Caki2 (cell line): ENCODE measurements at places on chromosomes 3 and 15.
A peak's percentile ranks its signal among the peaks of the same experiment; 100 is the strongest.

DNA sequence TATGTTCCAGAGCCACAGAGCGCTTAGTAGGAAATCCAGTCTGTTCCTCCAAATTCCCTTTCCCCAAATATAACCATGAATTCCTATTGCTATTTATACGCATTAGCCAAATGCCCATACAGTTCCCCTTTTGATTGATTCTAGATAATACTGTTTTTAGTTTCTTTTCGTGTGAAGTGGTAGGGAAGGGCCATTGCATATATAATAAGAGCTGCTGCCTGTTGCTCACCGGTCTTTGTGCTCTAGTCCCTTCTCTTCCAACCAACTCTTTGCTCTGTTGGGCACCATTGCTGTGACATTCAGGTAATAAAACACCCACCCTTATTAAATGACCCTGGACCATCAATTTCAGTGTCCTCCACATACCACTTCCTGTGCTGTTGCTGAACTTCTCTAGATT is 379.9 kb upstream of the KCNMB2 start:
- DNase-seq, result no peak

- DNase-seq, result no peak
These were observed 8.3 kb downstream of the POMGNT2 start for GRCh38 chr3:43097400-43098080.

- DNase-seq, result no peak
These were observed 38.4 kb upstream of the TRAK1 start for GRCh38 chr3:42052484-42053351.

GRCh38 chr15:57112178-57112577 is 193.7 kb downstream of the TCF12 start:
- DNase-seq, result no peak

GRCh38 chr3:71206305-71207165 is 377.0 kb downstream of the FOXP1 start:
- no peak for DNase-seq

DNA sequence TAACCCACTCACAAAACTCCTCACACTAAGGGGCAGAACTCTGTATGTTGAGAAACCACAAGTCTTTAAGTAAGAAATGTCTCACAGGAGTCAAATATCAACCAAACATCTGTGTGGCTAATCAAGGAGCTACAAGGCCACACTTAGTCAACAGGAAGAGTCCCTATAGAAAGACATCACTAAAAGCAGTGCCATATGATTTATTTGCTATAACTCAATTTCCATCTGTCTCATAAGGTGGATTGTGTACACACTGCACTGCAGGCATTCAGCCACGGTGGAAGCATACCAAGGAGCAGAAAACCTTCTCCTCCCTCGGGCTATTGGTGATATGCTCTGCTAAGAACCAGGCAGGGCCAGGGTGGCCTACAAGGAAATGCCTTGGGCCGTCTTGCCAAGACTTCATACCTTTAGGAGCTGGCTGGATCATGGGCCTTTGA is 197.6 kb upstream of the CFAP20DC start:
- peak; percentile 73 for DNase-seq

DNA sequence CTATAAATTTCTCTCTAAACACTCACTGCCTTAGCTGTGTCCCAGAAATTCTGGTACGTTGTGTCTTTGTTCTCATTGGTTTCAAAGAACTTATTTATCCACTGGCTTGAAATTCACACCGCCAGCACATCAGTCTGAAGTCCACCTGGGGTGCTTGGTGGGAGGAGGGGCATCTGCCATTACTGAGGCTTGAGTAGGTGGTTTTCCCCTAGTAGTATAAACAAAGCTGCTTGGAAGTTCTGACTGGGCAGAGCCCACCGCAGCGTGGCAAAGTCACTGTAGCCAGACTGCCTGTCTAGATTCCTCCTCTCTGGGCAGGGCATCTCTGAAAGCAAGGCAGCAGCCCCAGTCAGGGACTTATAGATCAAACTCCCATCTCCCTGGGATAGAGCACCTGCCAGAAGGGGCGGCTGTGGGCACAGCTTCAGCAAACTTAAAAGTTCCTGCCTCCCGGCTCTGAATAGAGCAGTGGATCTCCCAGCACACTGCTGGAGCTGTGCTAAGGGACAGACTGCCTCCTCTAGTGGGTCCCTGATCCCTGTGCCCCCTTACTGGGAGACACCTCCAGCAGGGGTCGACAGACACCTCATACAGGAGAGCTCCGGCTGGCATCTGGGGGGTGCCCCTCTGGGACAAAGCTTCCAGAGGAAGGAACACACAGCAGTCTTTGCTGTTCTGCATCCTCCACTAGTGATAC is 114.1 kb downstream of the SUCLG2 start:
- no peak for DNase-seq

- DNase-seq, result peak; percentile 70
These were observed 36.7 kb downstream of the PTPN9 start for GRCh38 chr15:75542386-75542797.

GRCh38 chr3:3315846-3316245 is 136.4 kb upstream of the CRBN start:
- DNase-seq, result no peak

DNA sequence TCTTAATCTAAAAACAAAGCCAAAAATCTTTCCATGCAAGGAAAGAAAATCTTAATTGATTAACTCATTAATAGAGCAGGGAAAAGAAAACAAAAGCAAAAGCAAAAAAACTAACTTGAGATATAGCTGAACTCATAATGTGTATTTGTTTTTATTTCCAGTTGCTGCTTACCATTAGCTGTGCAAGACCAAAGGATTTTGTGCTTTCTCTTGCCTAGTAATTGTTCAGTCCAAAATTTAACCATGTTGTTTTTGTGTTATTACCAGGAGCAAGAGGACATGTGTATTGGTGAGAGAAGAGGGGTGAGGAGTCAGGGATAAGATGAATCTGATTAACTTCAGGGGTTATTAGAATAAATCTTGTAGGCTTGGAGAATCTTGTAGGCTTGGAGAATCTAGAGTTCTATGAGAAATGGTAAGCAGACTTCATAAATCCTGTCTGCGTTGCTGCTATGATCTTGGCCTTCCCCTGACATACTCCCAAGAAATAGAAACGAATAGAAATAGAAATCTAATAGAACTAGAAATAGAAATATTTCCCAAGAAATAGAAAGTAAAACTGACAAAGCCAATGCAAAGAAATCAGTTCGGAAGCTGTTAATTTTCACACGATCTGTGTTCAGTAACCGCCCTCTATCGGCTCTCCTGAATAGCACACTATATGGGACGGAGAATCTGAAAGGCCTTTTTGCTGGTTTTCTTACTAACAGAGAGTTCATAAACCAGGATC is 72.6 kb upstream of the TNFSF10 start:
- peak; percentile 82 for DNase-seq

DNA sequence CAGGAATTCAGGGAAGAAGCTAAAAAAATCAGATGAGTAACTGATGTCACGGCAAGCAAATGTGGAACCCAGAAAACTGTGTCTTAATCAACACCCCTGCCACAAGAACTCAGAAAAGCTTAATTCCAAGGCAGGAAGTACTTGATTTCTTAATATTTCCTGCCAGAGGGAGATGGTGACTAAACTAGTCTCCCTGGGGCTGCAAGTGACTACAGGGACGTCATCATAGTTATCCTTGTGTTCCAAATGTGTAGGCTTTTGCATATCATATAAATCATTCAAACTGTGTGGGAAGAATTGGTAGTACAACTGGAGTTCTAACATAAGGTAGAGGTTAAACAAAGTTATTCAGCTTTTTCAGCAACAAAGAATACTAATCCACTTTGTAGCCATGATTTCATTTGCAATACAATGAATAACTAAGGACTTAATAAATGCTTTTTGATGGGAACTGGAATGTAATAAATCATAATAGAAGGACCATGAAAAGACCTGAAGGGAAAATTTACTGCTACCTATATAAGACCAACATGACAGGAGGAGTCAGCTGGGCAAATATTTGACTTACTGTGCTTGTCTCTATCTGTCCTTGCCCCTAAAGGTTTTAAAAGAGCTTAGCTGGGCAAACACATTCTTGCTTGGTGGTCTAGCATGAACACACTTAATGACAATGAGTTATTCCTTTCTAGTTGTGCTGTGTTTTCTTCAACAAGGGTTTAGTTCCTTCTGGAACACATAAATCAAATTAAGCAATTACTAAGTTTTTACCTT is 76.0 kb upstream of the NECTIN3 start:
- DNase-seq, result no peak

GRCh38 chr3:95044101-95044500 is 981.2 kb downstream of the NSUN3 start:
- no peak for DNase-seq

DNA sequence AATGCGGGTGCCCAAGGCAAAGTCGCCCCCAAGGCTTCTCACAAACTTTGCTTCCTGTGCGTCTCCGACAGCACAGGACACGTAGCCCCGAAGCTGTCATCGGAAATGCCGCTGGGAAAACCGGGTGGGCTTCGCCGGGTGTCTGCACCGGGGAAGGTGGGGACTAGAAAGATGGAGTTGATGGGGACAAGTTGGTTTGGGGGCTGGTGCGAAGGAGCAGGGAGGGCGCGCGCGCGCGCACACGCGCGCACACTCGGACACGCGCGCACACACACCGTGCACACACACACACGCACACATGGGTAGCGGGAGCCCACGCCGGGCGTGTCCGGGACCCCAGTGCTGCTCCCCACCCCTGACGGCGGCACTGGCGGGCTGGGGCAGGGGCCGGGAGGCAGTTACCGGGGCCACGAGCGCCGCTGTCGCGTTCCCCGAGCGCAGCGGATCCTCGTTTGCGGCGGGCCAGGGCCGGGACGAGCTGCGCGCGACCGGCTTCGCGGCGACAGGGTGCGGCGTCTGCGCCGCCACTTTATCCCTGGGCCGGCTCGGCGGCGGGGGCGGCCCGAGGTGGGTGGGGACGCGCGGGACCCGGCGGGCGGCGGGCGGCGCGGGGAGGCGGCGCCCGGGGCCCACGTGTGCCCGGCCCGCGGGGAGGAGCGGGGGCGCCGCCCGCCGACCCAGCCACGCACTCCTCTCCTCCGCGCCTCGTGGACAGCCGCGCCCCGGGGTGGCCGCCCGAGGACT is 539 bp upstream of the MGLL start:
- DNase-seq, result peak; percentile 53

GRCh38 chr3:13495351-13495813 is 15.3 kb downstream of the HDAC11 start:
- no peak for DNase-seq

DNA sequence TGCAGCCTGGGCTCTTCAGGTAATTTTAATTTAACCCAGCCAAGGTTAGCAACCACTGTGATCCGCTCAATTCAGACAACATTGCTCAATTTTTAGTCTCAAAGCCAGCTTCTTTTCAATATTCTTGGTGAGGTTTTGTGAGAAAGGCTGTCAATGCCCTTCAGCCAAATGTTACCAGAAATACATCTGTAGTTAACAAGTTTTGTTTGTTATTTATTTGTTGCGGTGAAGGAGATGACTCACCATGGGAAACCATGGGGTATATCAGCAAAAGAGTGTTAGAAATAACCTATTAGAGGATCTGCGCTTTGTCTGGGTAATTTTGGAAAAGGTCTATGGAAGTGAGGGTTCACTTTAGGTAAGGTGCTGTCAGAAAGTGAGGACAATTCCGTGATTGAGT is 5.0 kb downstream of the SLC9C1 start:
- no peak for DNase-seq

- peak; percentile 74 for DNase-seq
These were observed at the start of gene LAMB2 for GRCh38 chr3:49132437-49133225. TSS of gene LAMB2 (minus strand) at chr3:49133050. CDS start at chr3:49132867, 183 bp downstream.

DNA sequence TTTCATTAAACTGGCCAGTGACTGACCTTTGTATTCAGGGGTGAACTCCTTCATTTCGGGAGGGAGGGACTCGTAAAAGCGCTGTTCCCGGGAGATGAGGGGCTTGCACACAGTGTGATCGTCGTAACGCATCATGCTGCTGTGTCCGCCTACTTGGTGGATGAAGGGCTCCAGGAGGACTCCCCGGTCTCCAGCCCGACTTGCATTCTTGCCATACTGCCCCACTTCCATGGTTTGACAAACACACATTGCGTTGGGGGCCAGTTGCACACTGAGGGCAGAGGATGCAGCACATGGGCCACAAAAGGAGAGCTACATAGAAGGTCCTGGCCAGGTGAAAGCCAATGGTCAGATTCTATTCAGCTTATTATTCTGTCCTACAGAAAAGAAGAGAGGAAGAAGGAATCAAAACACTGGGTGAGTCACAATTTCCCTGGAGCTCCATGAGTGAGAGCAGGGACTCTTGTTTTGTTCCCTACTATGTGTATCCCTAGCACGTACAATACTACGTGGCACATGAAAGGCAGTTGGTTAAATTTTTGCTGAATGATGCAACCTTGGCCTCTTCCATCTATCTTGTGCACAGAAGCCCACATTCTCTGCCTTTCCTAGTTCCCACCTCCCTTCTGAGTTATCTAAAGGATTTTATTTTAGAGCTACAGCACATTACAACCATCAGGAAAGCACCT is 24.2 kb upstream of the GMPPB start:
- peak; percentile 54 for DNase-seq

DNA sequence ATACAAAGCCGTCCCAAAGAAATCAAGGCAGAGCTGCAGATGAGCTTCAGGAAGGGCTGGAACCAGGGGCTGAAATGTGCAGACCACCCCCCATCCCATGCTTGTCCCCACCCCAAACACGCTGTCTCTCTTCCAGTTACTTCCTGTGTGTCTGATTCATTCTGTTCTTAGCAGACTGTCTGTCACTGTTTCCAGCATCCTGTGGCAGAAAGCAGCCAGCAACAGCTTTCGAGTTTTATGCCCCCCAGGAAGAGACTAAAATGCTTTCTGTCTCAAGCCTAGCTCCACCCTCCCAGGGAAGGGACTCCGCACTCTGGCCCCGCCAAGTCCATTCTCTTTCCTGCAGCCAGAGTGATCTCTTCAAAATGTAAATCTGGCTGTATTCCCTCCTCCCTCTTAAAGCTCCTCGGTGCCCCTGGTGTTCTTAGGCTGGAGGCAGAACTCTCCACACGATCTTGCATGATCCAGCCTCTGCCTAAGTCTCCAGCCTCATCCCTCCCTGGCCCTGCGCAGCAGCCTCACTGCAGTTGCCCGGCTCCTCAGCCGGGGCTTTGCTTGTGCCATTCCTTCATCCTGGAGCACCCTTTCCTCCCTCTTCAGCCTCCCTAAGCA is 41.5 kb downstream of the HRH1 start:
- no peak for DNase-seq

GRCh38 chr3:168036619-168037018 is 59.1 kb downstream of the GOLIM4 start:
- DNase-seq, result no peak

- DNase-seq, result no peak
These were observed 36.0 kb upstream of the ZMAT3 start for GRCh38 chr3:179107617-179108016.

DNA sequence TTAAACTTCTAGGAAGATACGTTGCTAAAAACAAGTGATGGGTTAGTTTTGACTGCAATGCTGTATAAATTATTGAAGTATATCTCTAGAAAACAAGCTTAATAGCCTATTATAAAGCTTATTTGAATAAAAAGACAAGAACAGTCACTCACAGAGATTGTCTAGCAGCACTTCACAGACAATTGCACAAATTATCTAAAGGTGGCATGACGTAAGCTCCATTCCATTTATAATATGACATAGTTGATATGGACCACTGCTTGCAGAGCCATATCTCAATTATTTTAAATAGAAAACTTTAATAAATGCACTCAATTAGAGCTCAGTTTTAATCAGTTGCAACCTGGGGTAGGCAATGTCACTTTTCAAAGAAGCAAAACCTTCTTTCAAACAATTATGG is 319.9 kb upstream of the GBE1 start:
- DNase-seq, result no peak

GRCh38 chr3:141051443-141052200 is 475 bp downstream of the SPSB4 start:
- DNase-seq, result no peak

- no peak for DNase-seq
These were observed 39.1 kb downstream of the KLF13 start for GRCh38 chr15:31365655-31366127.

- no peak for DNase-seq
These were observed 54.8 kb upstream of the MYO5C start for GRCh38 chr15:52350423-52350822.
